GM20000 (cell line): ENCODE measurements at places on chromosomes 16 and 17.

GRCh38 chr16:85455534-85455933 is 157.6 kb upstream of the GSE1 start:
- no peak for DNase-seq

DNA sequence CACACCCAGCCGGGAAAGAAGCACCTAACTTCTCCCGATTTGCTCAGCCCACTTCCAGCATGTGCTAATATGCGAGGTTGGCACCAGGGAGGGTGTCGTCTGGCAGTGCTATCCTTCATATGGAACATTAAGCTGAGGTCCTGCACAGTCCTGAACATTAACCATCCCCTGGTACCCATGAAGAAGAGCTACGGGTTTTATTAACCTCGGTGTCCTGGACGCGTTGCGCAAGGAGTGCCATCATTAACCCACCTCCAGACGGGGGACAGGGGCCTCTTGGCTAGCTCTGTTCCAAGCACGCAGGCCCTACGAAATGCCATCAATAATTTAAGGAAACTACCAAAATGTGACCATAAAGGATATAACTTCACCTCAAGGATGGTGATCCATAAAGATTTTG is 193.5 kb downstream of the MAF start:
- DNase-seq, result no peak

- DNase-seq, result no peak
Observed at GRCh38 chr16:66167564-66168291, 198.8 kb upstream of the CDH5 start.

DNA sequence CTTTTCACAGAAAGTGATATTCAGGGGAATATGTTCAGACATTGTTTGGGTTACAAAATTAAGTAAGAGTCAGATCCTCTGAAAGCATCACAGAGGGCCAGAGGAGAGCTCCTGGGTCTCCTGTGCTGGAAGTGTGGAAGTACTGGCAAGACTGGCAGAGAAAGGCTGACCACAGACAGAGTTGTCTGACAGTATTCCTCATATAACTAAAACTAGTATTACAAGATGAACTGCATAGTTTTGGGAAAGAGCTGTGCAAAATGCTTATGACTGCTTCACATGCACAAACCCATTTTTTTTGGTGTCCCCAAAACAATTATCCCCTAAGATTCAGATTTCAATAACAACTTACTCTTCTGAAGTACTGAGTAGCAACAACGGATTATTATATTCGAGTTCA is 35.2 kb downstream of the N4BP1 start:
- DNase-seq, result no peak

GRCh38 chr17:56624309-56624708 is 30.8 kb downstream of the NOG start:
- no peak for DNase-seq

DNA sequence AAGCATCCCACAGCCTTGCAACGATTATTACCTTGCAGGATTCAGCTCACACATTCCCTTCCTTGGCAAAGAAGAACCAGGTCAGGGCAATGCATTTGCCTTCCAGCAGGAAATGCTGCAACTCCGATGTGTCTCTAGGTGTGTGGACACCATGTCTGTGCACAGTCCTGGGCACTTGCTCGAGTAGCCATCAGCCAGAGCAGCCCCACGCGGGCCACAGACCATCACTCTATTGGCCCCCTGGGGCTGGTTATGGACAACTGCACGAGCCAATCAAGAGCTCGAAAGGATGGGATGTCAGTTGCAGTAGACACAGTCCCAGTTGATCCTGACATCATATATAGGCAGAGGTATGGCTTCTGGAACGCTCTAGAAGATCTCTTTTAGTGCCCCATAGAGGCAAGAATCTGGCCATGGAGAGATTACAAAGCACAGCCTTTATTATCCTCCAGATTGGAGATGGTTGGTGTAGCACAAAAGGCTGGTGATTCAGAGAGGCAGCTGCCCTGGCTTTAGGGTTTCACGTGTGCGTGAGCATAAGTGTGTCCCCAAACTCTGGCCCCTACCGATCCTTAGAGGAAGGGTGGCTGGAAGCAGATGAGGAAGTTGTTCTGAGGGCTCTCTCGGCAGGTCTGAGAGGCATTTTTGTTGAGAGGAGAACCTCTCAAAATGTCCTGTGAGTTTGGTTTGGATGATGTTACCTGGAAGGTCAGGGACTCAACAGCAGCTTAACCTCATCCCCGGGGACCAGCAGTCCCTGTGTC is 403.8 kb downstream of the SEC14L1 start:
- no peak for DNase-seq

DNA sequence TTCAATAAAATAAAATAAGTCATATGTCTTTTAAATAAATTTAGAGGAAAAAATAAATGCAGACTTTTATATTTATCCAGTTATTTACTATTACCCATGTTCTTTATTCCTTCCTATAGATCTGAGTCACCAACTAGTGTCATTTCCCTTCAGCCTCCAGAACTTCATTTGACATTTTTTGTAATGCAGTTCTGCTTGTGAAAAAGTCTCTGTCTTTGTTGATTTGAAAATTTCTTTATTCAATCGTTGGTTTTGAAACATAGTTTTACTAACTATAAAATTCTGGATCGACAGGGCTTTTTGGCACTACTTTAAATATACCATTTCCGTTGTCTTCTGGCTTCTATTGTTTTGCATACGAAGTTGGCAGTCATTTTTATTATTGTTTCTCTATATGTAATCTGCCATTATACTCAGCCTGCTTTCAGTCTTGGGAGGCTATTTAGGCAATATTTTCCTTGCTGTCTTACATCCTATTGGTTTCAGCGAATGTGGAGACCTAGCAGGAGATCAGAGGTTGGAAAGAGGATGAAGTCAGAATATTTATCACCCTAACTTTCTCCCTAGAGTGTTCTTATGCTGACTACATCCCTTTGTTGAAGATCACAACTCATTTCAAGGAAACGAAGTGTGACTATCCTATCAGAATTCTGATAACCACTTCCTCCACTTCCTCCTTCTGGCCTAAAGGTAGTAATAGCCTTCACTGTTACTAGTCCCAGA is 42.0 kb upstream of the SLC6A2 start:
- DNase-seq, result no peak

DNA sequence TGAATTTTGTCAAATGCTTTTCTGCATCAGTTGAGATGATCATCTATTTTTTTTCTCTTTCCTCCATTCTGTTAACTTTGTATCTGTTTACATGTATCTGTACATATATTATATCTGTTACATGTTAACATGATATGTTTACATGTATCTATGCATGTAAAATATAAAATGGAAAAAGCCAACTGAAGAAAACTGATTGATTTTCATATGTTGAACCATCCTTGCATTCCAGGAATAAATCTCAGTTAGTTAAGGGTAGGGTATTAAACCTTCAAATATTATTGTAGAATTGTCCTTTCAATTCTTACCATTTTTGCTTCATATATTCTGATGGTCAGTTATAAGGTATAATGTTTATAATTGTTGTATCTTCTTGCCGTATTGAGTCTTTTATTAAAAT is 336.1 kb downstream of the ZFHX3 start:
- no peak for DNase-seq

DNA sequence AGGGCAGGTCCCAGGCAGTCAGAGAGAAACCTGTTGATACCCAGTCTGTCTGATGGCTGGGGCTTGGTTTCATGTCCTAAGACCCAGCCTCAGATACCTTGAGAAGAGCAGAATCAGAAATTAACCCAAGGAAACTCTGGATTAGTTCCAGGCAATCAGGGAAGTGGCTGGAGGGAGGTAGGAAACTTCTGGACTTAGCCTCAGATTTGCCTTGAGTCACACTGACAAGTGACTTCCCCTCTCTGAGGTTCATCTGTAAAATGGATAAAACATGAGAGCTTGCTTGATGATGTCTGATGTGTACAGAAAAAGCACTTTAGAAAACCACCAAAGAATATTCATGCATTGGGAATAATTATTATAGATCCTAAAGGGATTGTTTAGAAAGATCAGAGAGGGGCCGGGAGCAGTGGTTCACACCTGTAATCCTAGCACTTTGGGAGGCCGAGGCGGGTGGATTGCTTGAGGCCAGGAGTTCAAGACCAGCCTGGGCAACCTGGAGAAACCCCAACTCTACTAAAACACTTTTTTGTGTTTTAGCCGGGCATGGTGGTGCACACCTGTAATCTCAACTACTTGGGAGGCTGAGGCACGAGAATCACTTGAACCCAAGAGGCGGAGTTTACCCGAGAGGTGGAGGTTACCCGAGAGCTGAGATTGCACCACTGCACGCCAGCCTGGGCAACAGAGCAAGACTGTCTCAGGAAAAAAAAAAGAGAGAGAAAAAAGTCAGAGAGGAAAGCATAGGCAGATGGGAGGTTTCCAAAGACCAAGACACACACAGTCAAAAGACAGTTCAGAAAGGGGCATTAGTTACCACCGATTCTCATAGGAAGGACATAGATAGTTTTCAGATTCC is 3.8 kb downstream of the CIITA start:
- DNase-seq, result no peak

DNA sequence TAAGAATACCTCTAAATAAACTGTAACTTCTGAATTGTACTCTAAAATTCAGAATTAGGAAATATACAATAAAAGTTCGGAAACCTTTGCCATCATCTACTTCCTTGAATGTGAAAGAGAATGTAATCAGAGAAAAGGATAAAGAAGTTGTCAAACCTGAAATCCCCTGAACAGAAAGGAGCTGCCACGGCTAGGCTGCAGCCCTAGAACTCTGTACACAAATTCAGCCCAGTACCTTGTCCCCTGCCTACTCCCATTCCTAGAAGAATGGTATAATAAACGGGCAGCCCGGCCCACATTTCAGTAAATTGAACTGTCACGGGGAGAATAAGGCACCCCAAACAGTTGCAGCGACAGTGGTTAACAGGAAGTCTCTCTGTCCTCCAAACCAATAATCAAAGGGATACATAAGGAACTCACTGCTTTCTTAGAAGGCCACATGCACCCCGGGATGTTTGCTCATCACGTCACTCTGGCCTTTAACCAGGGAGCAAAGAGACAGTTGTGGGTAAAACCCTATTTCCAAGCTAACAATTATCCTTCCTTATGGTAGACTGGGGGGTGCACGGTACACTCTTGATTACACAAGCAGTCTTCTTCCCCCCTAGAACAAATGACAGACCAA is 24.3 kb upstream of the RFFL start:
- DNase-seq, result peak; percentile 20

- no peak for DNase-seq
Observed at GRCh38 chr17:81931557-81932332, 4.2 kb upstream of the MAFG start.

DNA sequence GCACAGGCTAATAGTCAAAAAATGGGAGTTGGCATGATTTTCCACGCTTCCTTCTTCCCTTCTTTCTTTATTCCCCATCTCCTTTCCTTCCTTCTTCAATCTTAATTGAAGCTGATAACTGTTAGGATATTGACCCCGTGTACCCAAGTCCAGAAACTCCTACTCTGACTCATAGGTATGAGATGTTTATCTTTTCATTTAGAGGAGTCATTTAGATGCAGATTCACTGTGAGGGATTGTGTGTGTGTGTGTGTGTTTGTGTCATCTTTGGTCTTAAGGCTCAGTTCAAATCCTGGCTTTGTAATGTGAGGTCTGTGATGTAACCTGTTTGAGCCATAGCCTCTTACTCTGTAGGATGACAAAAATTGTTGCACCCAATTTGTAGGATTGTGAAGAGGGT is 332.0 kb upstream of the MAF start:
- no peak for DNase-seq

DNA sequence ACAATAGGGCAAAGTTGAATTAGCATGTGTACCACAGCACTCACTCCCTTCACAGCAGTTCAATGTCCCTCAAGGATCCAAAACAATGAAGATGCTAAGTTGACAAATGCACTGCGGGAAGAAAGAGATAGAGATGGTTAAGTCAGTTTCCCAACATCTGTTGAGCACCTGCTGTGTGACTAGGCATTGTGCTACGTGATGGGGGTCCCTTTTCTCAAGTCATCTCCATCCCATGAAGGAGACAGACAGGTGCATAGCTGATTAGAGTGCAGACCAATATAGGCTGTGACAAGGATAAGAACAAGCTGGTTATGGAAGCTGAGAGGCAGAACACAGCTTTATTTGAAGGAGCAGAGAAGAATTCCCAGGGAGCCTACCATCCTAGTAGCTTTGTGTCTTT is 114.2 kb downstream of the HAPSTR1 start:
- DNase-seq, result no peak

DNA sequence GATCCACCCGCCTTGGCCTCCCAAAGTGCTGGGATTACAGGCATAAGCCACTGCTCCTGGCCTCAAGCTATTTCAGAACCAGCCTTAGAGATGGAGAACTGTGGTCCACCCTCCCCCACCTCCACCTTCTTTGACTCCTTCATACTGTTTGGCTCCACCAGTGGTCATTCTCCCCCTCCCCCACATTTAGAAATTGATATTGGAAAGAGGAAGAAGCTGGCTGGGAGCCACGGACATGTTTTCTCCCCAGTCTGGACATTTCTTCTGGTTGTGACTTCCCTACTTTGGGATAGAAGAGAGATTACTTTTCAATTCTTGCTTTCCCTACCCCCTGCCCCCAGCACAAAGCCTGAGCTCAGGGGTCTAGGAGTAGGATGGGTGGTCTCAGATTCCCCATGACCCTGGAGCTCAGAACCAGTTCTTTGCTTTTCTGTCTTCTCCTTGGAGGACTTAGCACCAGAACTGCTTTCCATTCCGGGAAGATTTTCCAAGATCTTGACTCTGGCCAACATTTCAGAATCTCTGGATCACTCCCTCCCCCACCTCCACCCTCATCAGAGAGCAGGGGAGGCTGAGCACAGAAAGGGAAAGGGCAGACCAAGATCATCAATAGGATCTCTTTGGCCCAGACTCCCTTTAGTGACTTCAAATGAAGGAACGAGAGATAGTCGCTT is 16.3 kb downstream of the CAVIN1 start:
- DNase-seq, result no peak

DNA sequence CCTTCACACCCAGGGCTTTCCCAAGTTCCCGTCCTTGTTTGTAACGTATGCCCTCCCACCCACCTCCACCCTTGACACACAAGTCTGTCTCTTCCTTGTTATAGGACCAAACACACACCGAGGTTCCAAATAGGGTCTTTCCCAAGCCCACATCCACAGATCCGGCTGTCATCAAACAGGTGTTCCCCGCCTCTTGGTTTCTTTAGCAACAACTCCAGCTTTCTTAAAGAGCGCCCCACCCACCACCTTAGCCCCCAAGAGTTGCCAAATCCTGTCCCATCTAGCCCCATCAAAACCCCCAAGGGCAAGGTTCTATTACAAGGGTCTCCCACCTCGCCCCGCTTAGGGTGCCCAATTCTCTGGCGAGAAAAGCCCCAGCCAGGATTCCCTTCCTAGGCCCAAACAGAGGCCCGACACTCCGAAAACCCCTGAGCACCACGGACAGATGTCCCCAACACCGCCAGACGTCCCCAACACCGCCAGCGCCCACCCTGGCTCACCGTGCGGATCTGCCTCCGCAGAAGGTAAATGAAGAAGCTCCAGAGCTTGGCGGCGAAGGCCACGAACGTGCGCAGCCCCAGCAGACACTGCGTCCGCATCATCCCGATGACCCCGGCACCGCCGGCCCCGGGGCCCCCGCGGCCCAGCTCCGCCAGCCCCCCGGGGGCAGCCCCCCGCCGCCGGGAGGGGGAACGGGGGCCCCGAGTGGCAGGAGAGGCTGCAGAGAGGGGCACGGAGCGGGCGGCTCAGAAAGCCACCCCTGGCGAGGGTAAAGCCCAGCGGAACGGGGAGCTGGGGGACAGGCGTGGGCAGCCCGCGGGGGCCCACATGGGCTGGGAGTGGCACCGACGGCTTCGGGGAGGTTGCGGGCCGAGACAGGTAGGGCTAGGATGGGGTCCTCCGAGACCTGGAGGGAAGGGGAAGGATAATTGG is 573 bp downstream of the CTDNEP1 start:
- no peak for DNase-seq

GRCh38 chr17:68349157-68349556 is 57.9 kb downstream of the ARSG start:
- peak; percentile 51 for DNase-seq

GRCh38 chr16:81384006-81384405 is 60.6 kb upstream of the CMIP start:
- no peak for DNase-seq
